Dermis blood vessel endothelial cell (primary cell): ENCODE measurements at places on chromosomes 16 and 17.

- DNase-seq: peak; percentile 25
Measured at GRCh38 chr17:50559674-50560184, 786 bp upstream of the CACNA1G start.

- DNase-seq: peak; percentile 76
Measured at GRCh38 chr16:82629441-82630027, 2.8 kb downstream of the CDH13 start.

DNA sequence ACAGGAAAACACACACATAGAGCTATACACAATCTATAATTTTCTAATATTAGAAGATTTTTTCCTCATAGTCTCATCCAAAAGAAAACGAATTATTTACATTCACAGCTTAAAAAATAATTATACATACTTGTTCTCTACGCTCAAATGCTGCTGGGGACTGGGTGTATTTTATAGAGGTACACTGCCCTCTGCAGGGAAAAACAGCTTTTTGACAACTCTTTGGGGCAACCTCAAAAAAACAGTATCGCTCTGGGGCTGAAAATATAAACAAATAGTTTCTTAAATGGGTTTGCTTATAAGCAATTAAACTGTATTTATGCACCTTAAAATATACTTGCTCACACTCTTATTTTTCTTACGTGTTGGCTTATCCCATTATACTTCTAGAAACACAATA, 261.8 kb upstream of the PSMD7 start:
- peak; percentile 12 for DNase-seq

GRCh38 chr17:8725881-8726876, 18.5 kb downstream of the CCDC42 start:
- no peak for DNase-seq

GRCh38 chr16:89293276-89294143, 76.0 kb downstream of the ZNF778 start:
- no peak for DNase-seq

GRCh38 chr17:68511671-68512246, 471 bp upstream of the PRKAR1A start:
- peak; percentile 57 for DNase-seq

DNA sequence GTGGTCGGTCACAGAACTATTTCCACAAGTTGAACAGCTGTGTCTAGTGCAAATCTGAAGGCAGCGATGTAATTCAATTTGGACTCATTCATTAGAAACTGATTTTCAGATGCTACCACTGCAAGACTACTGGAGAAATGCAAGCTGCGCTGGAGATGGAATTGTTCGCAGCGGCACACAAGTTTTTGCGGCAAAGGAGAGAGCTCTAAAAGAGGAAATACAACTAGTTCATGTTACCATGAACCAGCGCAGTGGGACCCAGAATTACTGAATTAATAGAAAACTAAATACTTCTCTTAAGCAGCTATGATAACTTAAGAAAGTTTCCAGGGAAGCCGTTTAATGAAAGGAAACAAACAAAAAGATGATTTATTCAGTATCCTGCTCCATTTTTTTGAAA, 1.9 kb downstream of the CREBBP start:
- DNase-seq: no peak

GRCh38 chr17:64732336-64733006, 70.4 kb upstream of the SMURF2 start:
- DNase-seq: peak; percentile 68

GRCh38 chr17:8123695-8124349, at the start of gene HES7:
TSS of gene HES7 (minus strand) at chr17:8124106. CDS start at chr17:8124084, 22 bp downstream.
- no peak for DNase-seq

DNA sequence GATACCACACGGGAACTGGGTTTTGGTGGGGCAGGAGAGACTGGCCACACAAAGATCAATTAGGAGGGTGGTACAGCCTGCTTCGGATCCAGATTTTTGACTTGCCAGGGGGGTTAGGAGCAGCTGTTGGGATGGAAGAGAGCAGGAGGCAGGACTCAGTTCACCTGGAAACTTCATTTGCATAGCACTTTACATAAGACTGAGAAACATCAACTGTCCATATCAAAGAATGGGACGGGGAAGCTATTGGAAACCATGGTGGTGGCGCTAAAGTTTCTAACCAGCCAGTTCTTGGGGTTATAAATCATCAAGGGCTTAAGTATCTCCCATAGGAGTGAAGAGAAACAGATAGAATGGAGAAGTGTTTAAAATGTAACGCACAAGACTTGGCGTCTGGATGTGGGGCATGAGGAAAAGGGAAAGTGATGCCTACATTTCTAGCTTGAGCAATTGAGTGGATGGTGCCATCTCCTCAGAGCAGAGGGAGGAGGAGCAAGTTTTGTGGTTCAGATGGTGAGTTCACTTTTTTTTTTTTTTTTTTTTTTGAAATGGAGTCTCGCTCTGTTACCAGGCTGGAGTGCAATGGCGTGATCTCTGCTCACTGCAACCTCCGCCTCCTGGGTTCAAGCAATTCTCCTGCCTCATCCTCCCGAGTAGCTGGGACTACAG, 6.4 kb upstream of the SRCAP start:
- DNase-seq: no peak

GRCh38 chr17:6347776-6348175, 87.1 kb downstream of the AIPL1 start:
- no peak for DNase-seq

GRCh38 chr16:86077243-86077940, 178.4 kb downstream of the IRF8 start:
- DNase-seq: no peak

DNA sequence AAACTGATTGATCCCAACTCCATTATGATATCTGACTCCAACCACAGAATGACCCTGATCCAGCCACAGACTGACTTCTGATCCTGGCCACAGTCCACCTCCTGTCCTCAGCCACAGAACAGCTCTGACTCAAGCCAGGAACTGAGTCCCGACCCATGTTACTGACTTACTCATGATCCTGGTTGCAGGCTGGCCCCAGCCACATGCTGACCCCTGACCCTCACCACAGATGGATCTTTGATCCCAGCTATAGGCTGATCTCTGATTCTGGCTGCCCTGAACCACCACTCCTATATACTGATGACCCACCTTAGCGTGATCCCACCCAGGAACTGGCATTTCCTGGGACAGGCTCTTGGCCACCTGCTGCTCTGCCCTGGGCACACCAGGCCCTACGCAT, 32.2 kb upstream of the IL21R start:
- DNase-seq: no peak

DNA sequence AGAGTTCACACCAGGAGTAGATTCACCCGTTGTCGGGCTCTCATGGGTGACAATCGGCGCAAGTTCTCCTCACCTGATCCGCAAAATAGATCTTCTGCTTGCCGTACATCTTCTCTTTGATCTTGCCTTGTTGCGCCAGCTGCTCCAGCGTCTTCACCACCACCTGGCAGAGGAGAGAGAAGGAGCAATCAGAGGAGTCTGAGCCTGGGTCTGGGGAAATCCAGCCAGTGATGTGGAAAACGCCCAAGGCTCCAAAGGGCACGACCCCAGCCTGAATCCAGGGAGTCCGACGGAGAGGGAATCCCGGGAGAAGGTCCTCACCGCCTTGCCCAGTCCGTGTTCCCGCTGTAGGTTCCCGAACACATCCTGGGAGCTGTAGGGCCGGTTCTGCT, 393 bp downstream of the PSMC3IP start:
- DNase-seq: peak; percentile 9

- no peak for DNase-seq
Measured at GRCh38 chr16:52748741-52749140, 201.8 kb upstream of the TOX3 start.

- DNase-seq: no peak
Measured at GRCh38 chr16:8062677-8063076, 527.6 kb downstream of the TMEM114 start.

GRCh38 chr17:66353937-66354401, 51.6 kb downstream of the PRKCA start:
- peak; percentile 59 for DNase-seq

- no peak for DNase-seq
Measured at GRCh38 chr17:41338961-41339485, 11.6 kb downstream of the KRT33A start.

DNA sequence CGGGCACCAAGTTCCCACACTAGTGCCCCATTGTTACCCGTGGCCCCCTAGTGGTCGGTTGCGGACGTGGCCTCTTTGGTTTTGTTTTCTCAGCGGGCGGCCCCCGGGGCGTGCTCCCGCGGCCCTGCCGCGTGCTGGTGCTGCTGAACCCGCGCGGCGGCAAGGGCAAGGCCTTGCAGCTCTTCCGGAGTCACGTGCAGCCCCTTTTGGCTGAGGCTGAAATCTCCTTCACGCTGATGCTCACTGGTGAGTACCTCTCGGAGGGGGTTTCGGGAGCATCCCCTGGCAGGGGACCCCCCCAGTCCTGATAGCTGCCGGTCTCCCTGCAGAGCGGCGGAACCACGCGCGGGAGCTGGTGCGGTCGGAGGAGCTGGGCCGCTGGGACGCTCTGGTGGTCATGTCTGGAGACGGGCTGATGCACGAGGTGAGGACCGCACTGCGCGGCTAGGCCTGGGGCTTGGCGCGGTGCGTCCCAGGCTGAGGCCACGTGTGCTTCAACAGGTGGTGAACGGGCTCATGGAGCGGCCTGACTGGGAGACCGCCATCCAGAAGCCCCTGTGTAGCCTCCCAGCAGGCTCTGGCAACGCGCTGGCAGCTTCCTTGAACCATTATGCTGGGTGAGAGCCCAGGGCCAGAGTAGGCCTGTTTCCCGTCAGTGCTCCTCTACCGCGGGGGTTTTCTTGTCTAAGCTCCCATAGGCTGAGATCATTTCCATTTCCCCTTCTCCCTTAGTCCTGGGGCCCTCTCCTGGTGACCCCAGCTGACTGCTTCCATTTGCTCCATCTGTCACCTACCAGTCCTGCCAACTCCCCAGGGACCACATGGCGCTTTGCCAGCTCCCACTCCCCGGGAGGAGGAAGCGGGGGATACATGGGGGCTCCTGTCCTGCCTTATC, 1.7 kb downstream of the SPHK1 start:
- peak; percentile 89 for DNase-seq
